ENCODE measurements at places on chromosomes 16 and 17.

GRCh38 chr17:3613124-3613523 is 3.9 kb upstream of the TRPV1 start:
- no peak for DNase-seq

GRCh38 chr16:67169642-67170167 is 633 bp upstream of the NOL3 start:
- no peak for DNase-seq

- DNase-seq, result no peak
Observed at GRCh38 chr17:19485800-19486340, 47.8 kb upstream of the SLC47A1 start.

GRCh38 chr17:76390003-76390421 is 5.6 kb downstream of the SPHK1 start:
- no peak for DNase-seq

DNA sequence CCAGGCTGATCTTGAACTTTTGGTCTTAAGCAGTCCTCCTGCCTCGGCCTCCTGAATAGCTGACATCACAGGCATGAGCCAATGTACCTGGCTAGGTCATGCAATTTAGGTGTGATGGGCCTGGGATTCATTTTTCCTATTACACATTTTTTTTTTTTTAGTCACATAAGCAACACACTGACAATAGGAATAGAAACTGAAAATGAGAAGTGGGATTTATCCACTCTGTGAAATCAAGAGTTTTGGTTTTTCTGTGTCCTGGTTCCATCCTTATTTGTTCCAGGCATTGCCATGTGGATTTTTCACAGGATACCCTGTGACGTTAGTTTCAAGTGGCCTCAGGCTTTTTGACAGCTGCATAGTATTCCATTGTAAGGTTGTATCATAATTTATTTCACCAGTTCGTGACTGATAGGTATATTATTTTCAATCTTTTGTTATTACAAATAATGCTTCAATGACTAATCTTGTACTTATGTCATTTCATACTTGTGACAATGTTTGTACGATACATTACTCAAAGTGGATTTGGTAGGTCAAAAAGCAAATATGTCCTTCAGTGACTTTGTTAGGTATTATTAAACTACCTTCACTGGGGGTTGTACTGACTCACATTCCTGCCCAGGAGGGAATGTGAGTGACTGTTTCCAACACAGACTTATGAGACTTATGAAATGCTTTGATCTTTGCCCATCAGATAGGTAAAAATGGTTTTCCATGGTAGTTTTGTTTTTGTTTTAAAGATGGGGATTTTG is 10.6 kb downstream of the ADCY7 start:
- DNase-seq, result no peak

DNA sequence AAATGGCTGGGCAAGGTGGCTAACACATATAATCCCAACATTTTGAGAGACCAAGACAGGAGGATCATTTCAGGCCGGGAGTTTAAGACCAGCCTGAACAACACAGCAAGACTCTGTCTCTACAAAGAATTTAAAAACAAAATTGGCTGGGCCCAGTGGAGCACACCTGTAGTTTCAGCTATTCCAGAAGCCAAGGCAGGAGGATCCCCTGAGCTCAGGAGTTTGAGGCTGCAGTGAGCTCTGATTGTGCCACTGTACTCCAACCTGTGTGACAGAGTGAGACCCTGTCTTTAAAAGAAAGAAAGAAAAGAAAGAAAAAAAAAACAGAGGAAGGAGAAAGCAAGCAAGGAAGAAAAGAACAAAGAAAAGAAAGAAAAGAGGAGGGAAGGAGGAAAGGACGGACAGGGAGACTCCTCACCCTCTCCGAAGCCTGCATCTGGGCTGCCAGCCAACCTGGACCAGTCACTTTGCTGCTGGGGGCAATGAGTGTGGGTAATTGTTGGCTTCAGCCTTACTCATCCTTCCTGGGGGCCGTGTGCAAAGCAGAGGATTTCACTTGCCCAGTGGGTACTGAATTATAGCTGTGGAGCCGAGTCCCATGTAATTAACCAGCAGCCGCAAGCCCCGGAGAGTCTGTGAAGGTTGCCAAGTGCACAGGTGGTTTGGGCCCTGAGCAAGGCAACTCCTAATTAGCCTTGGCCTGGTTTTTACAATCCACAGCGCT is 6.7 kb upstream of the MT4 start:
- no peak for DNase-seq

GRCh38 chr17:50062293-50063243 is 6.7 kb downstream of the ITGA3 start:
- DNase-seq, result no peak

DNA sequence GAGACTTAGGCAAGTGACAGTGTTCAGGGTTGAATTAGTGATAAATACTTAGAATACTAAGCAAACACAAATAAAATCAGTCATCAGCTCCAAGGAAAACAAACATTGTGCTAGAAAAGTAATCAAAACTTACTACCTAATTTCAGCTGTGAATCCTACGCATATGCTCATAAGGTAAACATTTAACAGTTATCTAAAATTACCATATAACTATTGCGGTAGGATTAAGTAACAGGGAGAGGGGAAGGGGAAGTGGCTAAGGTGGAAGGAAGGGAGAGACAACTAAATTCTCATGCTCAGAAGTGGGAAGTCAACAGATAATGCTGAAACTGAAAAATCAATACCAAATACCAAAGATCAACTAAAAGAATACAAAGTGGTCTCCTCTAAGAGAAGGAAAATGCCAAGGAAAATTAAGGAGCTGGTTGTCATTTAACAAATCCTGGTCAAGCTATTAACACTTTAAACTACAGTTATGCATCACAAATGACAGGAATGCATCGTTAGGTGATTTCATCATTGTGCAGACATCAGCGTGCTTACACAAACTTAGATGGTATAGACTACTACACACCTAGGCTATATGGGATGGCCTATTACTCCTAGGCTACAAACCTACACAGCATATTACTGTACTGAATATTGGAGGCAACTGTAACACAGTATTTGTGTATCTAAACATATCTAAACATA is 20.0 kb downstream of the USP32 start:
- no peak for DNase-seq

GRCh38 chr17:15457723-15458094 is 9.7 kb downstream of the CDRT4 start:
- no peak for DNase-seq

DNA sequence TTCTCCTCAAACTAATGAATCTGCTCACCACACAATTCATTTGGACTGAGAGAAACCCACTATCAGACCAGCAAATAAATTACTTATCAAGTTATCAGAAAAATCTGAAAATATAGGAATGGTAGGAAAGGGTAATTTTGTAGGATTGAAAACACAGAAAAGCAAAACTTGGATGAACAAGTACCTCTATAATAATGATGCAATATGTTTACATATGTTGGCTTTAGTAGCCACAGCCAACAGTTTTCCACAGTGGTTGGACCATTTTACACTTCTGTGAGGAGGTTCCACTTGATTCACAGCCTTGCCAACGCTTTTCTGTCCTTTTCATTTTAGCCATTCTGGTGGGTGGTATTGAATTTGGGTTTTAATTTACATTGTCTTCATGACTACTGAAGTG is 10.6 kb upstream of the GINS3 start:
- no peak for DNase-seq

DNA sequence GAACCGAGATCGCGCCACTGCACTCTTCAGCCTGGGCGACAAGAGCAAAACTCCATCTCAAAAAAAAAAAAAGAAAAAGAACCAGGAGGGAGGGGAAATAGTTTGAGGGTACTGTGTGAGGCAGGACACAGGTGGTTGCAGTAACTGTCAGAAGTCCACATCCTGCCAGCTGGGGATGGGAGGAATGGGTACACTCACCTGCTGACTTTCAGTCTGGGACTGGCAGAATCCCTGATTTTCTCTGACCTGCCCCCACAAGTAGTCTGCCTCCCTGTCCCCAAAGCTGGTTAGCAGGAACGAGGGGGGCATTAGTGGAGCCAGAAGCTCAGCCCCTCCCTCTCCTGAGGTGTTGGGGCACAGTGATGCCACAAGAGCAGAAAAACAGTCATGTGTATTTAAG is 7.1 kb upstream of the ARL5C start:
- DNase-seq, result no peak

- DNase-seq, result no peak
Observed at GRCh38 chr16:48535369-48535787, 74.6 kb downstream of the N4BP1 start.

GRCh38 chr16:64543441-64543840 is 578.4 kb downstream of the CDH11 start:
- no peak for DNase-seq

DNA sequence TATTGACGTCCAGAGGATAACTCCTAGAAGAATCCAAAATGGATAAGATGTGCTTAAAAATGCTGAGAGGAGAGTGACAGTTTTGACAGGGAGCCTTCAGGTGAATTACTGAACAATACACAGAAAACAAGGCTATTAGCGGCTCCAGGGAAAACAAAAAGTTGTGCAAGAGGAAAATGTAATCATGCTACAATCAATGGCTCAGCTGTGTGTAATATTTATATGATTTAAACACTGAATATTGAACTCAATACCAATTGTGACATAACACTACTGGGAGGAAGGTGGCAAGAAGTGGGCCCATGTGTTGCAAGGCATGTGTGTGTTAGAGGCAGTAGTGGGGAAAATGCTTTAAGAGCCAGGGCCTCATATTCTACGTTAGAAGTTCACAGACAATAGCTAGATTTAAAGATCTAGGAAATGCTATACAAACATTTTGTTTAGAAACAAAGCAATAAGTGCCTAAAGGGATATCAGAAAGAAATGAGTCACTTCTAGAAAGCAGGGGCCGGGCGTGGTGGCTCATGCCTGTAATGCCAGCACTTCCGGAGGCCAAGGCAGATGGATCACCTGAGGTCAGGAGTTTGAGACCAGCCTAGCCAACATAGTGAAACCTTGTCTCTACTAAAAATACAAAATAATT is 253.2 kb upstream of the IRX5 start:
- DNase-seq, result no peak

DNA sequence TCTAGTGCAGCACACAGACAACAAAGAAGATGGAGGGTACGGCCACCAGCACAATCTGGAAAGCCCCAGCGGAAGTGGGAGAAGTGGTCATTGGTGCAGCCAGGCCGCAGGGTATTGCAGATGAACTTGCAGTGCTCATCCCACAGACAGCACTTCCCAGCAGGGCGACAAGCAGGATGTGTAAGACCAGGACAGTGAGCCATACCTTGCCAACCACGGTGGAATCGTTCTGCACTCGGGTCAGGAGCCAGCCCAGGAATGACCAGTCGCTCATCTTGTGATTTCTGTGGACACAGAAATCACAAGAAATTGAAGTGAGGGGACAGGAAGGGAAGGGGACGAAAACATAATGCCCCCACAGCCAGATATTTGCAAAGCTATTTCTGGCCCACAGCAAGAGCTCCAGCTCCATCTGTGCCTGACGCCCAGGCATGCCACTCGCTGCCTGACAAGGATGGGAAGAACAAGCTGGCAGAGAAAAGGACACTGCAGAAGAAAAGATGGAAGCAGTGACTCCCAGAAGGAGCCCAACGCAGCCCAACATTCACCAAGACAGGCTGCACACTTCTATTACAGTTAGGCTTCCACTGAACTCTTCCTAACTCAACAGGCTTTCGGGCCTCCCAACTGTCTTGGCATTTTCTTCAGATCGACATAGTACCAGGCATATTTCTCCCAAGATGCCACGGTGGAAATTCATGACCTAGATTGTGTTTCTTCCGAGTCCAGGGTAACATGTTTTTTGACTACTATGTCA is 17.5 kb upstream of the MYO18A start:
- no peak for DNase-seq

GRCh38 chr16:46947900-46948547 is 25.4 kb downstream of the DNAJA2 start:
- DNase-seq, result no peak

GRCh38 chr17:57557416-57557815 is 187.7 kb downstream of the CCDC182 start:
- no peak for DNase-seq

DNA sequence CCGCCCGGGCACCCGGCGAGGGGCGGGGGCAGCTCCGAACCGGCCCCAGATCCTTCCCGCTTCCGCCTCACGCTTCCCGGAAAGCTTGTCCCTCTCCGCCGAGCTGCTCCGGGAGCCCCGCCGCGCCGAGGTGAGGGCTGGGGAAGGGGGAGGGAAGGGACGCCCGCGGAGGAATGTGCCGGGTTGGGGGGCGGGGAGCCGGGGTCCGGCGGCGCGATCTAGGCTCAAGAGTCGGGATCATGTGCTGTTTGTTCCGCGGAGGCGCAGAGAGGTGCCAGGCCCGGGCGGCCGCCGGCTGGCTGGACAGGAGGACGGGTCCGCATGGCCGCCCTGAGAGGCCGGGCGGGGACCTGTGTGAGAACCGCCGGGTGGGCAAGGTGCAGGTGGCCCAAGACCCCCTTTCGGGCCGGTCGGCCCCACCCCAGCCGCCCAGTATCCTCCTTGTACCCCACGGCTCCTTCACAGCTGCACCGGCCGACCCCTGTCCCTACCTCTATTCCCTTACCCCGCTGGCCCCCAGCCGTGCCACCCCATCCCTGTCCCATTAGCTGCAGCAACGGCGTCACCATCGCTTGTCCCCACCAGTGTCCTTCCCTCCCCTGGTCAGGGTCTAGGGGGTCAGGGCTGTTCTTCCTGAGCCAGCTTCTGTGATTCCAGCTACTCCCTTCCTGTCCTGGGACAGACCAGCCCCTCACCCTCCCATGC is 429 bp downstream of the KIF1C start:
- DNase-seq, result no peak

GRCh38 chr17:27366437-27366836 is 72.5 kb downstream of the WSB1 start:
- DNase-seq, result no peak

- DNase-seq, result no peak
Observed at GRCh38 chr17:57668332-57668731, 76.8 kb downstream of the CCDC182 start.

- no peak for DNase-seq
Observed at GRCh38 chr17:83198366-83199341, 119.2 kb downstream of the METRNL start.

GRCh38 chr16:74771656-74772315 is 2.8 kb downstream of the FA2H start:
- DNase-seq, result no peak

Measured in activated T-cell treated with anti-CD3 and anti-CD28 coated beads for 48 hours (primary cell).